ENCODE measurements at places on chromosomes 2 and 18.

GRCh38 chr18:7066965-7067555 is 50.5 kb downstream of the LAMA1 start:
- no peak for DNase-seq

GRCh38 chr2:186709529-186710450 is 15.9 kb downstream of the FAM171B start:
- no peak for DNase-seq

DNA sequence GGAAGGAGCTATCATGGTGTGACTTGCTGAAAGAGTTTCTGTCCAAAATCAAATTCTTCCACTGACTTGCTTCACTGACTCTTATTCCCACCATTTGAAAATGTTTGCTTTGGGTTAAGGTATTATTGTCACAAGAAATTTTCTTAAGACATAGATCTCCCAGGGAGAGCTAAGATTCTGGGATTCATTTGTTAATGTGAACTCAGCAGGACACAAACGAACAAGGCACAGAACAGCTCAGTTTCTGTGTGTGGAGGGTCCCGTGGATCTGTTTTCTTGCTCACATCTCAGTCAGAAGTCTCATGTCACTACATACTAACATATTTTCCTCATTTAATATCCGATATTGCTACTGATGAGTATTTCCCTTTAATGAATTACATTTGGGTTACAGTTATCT is 8.2 kb upstream of the HNRNPA3 start:
- no peak for DNase-seq

- no peak for DNase-seq
Observed at GRCh38 chr2:40471866-40472265, 20.0 kb upstream of the SLC8A1 start.

- DNase-seq: no peak
Observed at GRCh38 chr18:9965711-9966624, 52.2 kb downstream of the VAPA start.

DNA sequence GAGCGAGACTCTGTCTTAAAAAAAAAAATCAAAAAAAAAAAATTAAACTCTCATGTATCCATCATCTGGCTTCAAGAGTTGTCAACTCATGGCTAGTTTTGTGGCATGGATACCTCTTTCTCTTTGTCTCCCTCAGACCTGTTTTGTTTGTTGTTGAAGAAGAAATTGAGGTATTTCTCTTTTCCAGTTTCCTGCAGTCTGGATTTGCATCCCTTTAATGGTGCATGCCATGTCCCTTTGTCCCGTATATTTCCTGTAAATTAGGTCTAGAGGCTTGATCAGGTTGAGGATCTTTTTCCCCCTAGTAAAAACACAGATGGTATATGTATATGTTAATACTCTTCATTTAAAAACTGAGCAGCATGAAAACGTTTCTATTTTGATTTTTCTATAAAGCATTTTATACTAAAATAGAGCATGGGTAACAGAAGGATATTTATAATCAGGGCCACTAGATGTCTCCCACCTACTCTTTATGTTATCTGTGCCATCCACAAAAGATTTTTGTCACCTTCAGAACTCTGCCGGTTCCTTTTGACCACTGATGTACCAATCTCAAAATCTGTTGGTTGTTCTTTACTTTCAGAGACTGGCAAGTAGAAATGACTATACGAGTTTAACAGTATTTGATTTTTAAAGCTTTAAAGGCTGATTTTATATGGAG is 80.1 kb downstream of the GALNT1 start:
- DNase-seq: no peak

GRCh38 chr2:207416111-207416510 is 113.7 kb upstream of the CREB1 start:
- DNase-seq: no peak

DNA sequence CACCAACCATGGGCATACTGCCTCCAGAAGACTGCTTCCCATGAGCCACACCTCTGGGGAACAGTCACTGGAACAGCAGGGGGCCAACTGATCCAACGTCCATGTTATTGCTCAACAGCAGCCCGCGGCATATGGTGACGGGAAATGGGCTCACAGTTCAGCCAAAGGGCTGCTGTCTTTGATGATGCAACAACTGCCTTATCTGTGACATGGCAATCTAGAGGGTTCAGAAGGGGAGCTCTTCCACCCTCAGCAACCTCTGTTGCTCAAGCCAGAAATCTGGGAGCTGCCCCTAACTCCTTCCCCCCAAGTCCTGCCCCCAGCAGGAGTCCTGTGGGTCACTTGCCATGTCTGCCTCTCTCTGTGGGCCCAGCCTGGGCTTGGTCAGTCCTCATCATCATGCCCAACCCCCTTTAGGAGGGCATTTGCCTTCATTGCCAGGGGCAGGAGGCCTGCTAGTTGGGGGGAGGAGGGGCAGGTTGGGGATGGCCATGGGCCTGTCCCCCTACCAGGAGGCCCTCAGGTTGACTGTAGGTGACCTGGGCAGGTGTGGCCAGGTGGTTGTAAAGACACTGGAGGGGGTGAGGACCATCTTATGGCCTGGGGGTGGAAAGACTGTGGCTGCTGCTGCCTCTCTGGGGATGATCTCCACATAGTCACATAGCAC is 212.9 kb downstream of the CYP26B1 start:
- DNase-seq: no peak

DNA sequence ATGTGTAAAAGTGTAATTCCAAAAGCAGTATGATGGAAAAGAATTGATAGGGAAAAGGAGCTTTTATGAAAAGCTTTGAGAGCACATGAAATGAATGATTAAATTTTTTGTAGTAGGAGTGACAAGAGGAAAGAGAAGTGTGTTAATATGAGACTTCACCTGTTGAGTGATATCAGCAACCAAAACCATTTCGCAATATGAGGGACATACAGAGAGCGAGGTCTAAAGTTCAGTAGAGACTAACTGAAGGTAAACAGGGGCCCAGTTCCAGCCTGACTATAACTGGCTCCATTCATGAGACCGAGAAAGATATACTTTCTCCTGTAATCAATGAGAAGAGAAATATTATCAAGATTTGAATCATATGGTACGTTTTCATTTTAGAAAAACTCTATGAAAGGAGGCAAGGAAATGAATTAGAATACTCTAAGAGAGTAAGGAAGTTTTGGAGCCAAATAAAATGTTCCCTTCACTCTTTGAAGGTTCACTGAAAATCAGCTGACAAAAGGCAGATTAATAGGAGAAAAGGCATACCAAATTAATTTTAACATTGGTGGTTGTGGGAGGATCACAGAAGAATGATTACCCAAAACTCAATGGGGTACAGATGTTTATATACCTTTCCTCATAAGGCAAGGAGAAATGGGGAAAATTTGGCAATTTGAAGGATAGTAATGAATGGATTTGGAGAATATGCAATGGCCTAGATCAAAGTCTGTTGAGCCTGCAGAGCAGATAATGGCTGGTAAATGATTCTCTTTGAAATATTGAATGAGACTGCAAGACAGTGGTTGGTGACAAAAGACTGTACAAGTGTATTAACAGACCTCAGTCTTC is 932.2 kb downstream of the TDRD15 start:
- no peak for DNase-seq

GRCh38 chr18:42174909-42175308 is 219.9 kb downstream of the PIK3C3 start:
- DNase-seq: no peak

DNA sequence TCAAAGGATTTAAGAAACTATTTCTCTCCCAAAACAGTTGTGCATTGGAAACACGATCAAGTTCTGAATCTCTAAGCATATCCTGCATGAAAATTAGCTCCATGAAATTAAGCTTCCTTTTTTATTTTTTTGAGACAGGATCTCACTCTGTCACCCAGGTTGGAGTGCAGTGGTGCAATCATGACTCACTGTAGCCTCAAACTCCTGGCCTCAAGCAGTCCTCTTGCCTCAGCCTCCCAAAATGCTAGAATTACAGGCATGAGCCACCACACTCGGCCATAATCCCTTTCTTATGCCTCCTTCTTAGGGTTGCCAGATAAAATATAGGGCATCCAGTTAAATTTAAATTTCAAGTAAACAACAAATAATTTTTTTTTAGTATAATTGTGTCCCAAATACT is 124.4 kb downstream of the ARL4C start:
- DNase-seq: no peak

DNA sequence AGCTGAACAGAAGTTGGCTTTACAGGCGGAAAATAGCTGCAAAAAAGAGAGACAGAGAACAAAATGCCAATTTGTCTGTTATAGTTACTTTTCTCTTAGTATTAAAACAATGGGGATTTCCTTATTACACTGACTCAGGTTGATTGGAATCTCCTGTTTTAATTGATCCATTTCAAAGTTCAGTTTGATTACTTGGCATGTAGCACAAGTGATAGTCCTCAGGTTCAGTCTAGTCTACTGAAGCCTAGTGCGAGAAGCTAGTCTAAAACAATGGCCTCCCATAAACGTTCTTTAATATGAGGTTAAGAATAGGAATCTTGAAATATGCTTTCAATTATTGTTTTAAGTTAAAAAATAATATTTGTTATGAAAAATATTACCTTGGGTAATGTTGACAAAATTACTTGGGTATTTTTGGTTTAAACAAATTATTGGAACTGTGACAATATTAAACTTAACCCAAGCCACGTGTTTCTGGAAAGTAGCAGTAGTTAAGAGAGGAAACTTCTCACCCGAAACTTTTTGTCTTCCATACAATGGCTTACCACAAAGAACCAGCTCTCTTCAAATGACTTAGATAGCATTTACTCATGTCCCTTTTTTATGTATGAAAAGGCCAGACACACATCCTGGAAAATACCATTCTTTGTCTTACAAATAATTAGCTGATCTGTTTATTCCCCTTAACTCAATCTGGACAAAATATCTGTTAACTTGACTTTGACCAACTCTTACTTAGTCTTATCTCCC is 1326.2 kb upstream of the TMEFF2 start:
- no peak for DNase-seq

GRCh38 chr2:135818937-135819610 is 17.9 kb downstream of the LCT start:
- no peak for DNase-seq

DNA sequence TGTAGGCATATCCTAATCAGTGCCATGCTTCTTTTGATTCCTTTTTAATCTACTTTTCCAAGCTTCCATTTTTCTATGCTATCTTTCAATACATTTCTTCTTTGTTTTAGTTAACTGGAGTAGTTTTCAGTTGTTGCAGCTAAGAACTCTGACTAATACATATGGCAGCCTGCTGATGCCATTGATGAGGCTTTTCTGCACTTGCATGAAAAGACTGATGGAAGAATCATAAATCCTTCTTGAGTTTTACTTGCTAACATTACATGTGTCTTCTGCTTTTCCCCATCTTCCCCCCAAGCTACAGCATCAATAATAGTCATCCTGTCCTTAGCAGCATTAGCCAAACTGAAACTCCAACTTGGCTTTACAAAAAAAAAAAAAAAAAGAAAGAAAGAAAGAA is 203.3 kb downstream of the LRP1B start:
- no peak for DNase-seq

DNA sequence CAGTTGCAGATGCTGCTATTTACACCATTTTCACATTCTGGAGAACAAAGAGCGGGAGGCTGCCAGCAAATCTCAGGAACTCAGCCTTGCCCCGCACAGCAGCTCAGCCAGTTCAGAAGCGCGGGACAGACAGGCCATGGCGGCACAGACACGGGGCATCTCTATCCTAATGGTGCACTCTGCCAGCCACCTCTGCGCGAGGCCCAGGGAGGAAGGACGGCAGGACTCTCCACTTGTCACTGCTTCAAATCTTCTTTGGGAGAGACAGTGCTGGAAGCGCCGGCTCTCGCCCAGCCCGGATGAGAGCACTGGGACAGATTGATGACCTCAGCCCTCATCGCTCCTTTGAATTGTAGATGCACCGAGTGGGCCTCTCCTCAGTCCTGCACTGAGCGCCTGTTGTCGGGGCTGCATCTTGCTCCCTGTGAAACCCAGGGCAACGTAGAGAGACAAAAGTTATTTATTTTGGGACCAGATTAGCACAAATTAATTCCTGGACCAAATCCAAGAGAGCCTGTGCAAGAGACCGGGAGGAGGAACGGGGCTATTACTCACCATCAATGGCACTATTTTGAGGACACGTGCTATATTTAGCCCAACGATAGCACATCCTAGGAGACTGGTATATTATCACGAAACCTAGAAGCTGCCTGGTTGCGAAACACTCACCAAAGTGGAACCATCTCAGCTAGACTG is 211.4 kb upstream of the SMIM21 start:
- DNase-seq: no peak

GRCh38 chr2:85787981-85788340 is 34.2 kb downstream of the ATOH8 start:
- no peak for DNase-seq

- no peak for DNase-seq
Observed at GRCh38 chr2:157500334-157500733, 56.4 kb upstream of the CYTIP start.

DNA sequence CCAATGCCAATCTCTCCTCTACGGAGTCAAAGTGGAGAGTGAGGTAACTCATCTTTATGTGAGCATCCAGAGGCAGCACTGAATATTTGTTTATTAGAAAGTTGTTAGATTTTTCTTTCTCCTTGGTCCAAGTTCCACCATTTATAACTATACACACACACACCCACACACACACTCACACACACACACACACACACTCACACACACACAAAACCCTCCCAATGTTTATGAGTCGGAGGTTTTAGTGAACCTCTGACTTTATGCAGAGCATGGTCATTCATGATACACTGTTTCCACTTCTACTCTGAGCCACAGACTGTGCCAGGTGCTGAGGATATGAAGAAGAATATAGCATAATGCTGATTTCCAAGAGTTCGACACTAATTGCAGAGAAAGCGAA is 132.9 kb upstream of the CCDC68 start:
- DNase-seq: no peak

GRCh38 chr2:84212611-84213314 is 246.3 kb downstream of the SUCLG1 start:
- DNase-seq: no peak

- no peak for DNase-seq
Observed at GRCh38 chr2:160940271-160940670, 220.0 kb upstream of the TANK start.

DNA sequence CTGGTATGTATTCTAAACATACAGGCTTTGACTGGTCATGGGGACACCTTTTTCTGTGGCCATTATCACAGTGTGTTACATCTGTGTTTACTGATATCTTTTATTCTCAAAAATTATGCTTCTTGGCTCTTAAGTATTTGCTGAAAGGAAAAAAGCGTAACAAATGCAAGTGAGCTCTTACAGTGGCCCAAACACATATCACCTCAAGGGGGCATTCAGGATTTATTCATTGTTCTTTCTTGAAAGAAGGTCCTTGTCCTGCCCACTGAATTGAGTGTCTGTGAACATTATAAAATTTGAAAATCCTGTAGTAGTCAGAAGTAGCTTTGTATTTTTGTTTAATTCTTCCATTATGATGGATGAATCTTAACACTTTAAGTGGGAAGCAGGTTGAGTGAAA is 454.5 kb downstream of the XIRP2 start:
- DNase-seq: no peak

All from B cell (primary cell).